Activated naive CD4-positive, alpha-beta T cell treated with Interleukin-2 at 50 U/mL for 16 hours (primary cell): ENCODE measurements at places on chromosomes 5 and 9.

DNA sequence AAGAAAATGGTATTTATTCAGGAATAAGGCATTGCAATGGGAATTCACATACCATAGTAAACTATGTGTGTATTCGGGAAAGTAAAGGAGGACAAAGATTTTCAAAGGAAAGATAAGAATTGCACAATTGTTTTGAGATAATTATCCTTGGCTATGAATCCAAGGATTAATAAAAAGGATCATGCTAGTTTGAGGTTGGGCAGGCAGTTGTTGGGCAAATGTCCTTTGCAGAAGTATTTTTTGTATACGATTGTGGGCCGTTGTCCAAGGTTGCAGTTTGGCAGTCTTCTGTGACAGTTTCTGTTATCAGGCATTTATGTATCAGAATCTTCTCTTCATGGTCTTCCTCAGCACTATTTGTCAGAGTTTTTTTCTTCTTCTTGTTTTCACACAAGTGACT is 10.6 kb upstream of the UBAP2 start:
- DNase-seq: no peak

GRCh38 chr5:79811081-79811480 is 121.4 kb downstream of the CMYA5 start:
- no peak for DNase-seq

GRCh38 chr5:112154940-112155686 is 264.0 kb downstream of the EPB41L4A start:
- DNase-seq: no peak

- no peak for DNase-seq
Observed at GRCh38 chr5:128539038-128539429, 989 bp upstream of the FBN2 start.

- no peak for DNase-seq
Observed at GRCh38 chr5:99068944-99069650, 140.3 kb upstream of the CHD1 start.

DNA sequence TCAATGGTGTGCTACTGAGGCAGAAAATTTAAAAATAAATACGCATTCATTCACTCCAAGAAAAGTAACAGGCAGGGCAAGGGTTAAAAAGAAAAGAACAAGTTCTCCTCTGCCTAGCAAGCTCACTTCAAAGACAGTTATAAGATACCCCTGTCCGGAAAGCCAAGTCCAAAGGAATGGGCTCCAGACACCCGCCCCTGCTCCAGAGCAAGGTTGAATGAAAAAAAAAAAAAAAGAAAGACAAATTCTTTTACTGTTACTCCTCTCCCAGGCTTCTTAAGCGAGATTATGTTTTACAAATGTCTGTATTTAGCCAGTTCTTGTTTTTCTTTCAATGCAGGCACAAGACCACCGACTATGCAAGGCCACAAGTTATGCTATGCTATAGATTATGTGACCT is 9.1 kb upstream of the ANXA2R start:
- no peak for DNase-seq

DNA sequence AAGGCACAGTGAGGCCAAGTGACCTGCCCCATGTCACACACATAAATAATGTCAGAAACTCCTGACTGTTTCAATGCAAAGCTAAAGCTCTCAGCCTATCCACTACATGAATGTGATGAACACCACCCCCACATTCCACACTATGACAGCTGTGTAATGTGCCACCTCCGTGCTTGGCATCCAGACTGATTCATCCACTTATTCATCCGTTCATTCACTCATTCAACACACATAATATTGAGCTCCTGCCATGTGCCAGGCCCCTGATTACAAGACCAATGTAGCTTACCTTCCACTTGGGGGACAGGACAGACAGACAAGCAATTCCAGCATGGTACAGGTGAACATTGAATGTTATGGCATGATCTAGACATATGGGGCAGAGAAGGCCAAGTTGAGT is 46.2 kb upstream of the FABP6 start:
- DNase-seq: no peak

DNA sequence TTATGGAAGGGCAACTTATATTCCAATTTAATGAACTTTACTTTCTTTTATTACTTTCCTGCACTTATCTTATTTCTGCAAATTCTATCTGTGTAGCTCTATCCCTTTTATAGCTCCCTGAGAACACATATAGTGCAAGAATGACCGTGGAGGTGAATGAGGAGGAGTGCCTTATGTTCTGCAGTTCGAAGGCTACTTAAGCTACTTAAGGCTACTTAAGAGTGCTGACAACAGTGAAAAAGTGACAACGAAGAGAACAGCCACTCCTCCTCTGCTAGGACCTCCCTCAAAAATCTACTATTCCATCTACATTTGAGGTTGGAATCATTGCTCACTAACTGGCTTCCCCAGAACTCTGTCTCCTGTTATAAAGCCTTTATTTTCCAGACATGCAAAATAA is 1365.7 kb upstream of the C9orf72 start:
- no peak for DNase-seq
